Activated CD8-positive, alpha-beta memory T cell treated with anti-CD3 and anti-CD28 coated beads for 4 hours (primary cell): ENCODE measurements at places on chromosomes 13 and 19.

- no peak for DNase-seq
These were observed 43.2 kb downstream of the N4BP2L2 start for GRCh38 chr13:32495429-32495828.

DNA sequence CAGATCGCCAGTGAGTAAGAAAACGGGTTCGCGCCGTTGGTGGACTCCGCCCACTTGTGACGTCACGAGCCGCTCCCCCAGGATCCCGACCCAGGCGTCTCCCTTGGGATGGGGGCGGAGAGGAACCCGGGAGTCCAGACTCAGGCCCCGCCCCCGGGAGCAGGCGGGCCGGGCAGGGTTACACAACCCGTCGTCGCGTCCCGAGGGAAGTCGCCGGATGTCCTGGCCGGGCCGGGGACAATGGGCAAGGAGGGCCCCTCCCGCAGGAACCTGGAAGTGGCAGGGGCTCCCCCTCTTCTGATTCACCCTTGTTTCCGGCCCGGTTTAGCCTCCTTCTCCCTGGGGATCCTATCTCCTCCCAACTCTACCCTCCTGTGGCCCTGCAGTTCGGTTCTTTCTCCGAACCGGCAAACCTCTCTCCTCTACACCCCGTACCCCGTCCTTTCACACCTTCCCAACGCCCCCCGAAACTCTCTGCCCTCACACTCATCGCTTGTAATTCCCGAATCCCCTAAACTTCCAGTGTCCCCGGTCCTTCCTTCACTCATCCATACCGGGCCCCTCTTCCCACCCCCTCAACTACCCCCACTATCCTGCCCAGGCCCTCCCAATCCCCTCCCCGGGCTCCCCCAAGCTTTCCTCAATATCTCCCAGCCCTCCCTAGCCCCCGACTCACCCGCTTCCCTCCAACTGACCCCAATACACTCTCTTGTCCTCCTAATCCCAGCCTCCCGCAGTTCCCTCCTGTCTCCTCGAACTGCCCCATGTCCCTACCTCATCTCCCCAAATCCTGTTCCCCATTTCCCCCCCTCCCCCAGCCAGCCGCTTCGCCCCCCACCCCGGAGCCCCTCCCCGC, 20.0 kb upstream of the ERCC1 start:
- no peak for DNase-seq

DNA sequence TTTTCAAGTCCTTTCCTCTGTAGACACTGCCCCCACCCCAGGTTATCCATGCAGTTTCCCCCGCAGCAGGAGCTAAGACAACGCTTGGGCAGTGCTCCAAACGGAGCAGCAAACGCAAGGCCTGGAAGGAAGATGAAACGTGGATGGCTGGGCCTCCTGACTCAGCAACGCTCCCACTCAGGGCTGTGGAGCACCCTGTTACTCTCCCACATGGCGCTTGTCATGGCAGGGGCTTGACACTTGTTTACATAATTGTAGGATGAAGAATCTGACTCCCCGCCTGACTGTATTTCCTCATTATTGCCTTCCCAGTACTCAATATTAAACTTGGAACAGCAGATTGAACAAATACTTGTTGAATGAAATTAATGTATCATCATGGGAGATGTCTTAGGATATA, 799 bp upstream of the C1QTNF9B start:
- no peak for DNase-seq

DNA sequence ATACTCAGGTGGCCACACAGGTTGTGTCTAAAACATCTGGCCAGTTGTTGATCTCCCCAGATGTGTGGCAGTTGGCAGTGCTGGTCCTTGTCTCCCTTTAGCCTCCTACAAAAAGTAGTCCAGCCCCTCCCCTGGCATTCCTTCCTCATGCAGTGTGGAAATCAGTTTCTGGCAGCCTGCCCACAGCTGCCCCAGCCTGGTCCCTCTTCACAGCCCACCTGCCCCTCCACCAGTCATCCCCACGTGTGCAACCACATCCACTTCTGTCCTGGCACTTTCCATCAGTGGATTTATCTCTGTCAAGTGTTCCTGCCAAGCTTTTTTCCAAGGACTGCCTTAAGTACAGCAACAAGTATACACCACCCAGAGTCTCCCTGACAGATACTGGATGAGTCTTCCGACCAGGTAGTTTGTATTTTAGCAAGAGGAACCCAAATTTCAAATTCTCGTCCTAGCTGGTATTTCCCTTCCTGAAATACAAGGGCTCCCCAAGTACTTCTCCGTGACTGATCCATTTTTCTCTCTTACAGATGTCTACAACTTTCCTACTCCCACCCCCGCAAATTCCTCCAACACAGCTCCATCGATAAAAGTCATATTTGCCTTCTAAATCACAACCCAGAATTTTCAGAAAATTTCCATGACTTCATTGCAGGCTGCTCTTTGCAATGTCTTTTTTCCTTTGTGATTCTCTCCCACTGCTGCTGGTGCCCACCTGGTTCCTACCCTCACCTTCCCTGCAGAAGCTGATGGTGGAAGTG, 313.5 kb downstream of the FOXO1 start:
- no peak for DNase-seq

DNA sequence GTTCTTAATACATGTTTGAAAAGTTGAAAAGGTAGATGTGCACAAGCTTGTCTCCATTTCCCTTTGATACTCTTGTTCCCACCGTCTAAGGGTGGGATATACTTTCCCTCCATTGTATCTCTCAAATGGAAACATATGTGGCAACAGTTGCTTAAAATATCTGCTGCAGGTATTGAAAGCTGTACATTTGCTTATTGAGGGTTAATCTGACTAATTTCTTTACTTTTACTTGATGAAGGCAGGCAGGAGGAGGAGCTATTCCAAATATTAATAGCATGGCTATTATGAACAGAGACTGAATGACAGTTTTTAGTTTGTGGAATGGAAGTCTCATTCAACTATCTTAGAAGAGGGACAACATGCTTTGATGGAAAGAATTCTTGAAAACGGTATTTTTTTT, 103.8 kb downstream of the SLC10A2 start:
- DNase-seq = no peak

- no peak for DNase-seq
These were observed 42.8 kb upstream of the MEDAG start for GRCh38 chr13:30863231-30863630.
